Motor neuron (in vitro differentiated cells): ENCODE measurements at places on chromosomes 7 and 10.

- ATAC-seq: no peak
These were observed 63.1 kb downstream of the DOCK4 start for GRCh38 chr7:112143136-112143535.

DNA sequence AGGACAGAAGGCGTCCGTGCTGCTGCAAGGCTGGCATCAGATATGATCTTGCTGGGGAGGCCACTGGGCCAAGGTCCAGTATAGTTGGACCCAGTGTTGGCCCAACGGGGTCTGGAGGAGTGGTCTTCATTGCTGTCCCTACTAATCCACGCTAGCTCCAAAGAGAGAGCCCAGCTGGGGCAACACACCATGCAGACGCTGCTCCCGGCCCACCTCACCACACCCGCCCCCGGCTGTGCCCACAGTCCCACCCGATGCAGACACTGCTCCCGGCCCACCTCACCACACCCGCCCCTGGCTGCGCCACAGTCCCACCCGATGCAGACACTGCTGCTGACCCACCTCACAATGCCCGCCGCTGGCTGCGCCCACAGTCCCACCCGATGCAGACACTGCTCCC lies 121.5 kb downstream of the VIPR2 start:
- ATAC-seq: no peak

DNA sequence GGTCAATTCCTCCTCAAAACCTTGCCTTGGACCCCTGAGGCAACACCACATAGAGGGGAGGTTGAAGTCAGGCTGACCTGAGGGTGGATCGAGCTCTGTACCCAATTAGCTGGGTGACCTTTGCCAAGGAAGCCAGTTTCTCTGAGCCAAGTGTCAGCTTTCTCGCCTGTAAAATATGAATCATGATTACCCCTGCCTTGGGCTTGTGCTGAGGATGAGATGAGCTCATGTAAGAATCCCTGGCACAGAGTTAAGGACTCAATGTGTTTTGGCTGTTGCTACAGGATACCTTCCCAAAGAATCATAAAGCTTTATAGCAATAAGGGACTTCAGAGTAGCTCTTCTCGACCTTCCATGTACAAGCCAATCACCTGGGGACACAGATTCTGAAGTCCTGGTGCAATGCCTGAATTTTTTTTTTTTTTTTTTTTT lies 43.5 kb upstream of the CACUL1 start:
- ATAC-seq: no peak

- no peak for ATAC-seq
These were observed 173.6 kb downstream of the SH3PXD2A start for GRCh38 chr10:103681617-103682399.

DNA sequence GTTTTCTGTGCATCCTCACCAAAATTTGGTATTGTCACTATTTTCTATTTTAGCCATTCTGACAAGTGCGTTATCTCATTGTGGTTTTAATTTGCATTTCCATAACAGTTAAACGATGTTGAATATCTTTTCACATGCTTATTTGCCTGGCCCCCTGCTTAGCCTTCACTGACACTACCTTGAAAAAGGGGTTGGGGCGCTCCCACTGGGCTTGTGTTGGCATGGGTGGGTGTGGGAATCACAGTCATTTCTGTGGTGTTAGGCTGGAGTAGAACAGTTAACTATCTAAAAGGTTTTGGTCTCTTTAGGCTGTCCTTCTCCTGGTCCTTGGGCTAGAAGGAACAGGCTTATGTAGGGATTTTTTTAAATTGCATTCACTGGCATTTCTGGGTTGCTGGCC lies 72.2 kb upstream of the TMEM140 start:
- ATAC-seq: no peak

DNA sequence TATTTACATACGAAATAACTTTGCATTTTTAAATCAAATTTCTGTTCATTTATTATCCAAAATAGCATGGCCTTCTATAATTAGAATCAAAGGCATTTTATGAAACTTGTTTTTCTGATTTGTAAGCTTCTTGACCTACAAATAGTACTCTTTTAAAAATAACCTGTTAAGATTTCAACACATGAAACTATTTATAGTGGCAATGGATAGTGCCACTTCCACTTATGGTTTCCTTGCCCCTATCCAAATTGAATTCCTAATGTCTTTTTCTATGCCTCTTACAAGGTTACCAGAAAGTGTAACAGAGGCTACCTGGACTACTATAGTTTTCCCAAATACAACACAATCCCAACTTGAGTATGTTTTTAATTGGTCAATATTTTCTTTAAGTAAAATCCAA lies 263.5 kb downstream of the SEMA3D start:
- ATAC-seq: no peak

DNA sequence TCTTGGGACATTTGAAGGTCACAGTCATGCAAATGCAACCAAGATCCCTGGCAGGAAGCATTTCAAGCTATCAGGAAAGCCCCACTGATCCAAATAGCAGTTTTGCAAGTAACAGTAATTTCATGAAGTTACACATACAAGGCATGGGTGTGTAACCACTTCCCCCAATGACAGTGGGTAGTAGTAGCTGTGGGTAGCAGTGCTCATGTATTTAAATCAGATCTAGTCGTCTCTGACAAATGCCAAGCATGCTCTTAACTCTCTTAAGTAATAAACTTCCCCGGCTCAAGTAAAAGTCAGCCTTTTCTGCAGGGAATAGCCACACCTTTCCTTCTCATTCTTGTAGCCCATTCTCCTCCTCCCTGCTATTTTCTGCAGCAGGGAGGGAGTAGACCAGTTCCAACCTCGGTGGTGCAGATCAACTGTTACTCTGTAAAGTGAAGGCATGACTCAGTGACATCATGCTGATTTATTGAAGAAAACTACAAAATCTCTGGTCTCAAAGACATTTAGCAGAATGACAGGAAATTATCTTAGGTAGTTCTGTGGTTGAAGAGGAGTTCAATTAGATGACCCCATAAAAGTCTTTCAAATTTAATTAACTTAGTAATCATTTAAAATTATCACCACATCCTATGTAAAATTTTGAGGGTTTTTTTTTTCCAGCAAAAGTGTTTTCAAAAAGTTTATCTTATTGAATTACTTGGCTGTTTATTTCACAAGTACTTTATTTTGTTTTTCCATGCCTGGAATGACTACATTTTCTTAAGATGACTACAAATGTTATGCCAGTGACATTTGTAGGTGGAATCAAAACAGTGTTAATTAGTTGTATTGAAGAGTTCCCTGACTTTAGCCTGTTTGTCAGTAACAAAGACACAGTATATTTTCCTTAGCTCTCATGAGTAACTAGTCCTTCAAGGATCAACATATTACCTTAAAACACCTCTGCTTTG lies 568.3 kb downstream of the INHBA start:
- ATAC-seq: peak; percentile 25

DNA sequence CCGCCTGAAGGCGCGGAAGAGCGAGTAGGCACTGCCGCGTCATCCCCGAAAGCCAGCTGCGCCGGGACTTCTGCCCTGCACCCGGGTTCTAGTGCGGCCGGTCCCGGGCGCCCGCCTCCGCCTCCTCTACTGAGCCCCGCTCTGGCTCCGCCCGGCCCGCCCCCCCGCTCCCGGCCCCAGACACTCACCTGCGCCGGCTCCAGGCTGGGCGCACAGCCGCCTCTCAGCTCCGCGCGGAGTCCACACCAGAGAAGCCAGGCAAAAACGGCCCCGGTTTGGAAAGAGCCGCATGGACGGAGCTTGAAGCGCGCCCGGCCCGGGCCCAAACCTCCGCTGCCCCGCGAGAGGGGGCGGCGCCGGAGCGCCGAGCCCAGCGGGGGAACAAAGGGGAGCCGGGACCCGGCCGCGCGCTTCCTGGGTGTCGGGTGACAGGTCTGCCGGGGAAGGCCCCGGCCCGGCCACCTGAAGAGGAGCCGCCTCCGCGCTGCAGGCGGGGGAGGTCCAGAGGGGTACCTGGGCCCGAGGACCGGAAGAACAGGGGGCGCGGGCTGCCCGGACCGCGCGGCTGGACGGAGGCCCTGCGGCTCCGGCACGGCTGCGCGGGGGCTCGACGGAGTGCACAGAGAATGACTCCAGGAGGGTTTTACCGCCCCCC lies 168.2 kb downstream of the NRF1 start:
- peak; percentile 35 for ATAC-seq

DNA sequence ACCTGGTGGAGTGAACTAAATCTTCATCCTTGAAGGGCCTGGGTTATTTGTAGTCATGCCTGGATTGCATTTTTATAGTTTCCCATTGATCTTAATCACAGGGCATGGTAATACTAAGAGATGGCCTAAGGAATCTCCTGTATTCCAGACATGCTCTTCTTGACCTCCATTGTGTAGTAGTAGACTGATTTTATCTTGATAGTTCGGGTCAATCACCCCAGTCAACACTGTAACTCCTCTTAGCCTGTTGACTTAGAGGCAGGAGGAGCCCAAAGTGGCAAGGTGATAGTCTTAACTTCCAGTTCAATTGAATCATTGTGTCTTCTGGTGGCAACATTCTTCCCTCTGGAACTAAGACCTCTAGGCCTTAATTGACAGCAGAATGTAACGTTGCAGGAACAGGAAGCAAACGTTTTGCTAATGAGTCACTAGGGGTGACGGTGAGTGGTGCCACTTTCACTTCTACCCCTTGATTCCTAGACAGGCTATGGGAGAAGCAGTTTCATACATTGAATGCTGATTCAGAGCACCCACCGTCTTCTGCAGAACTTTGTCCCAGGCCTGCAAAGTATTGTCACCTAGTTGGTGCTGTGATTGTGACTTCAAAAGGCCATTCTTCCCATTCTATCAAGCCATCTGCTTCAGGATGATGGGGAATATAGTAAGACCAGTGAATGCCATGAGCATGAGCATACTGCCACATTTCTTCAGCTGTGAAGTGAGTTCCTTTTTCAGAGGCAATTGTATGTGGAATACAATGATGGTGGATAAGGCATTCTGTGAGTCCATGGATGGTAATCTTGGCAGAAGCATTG lies 24.0 kb upstream of the PAPSS2 start:
- no peak for ATAC-seq

DNA sequence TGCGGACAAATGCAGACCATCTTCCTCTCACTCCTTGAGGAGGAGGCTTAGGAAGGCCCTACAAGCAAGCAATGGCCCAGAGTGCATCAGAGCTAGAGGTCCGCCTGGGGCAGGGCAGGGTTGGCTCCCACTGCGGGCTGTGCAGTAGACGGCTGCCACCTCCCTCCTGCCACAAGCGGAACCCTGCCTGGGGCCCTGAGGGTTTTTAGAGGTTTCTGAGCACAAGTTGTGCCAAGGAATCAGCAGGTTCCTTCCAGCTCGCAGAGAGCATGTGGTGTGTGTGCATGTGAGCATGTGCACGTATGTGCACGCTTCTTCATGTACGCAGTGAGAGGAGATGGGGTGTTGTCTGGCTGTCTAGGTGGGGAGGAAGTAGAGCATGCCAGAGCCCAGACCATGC lies 25.9 kb upstream of the SMARCD3 start:
- no peak for ATAC-seq

- peak; percentile 38 for ATAC-seq
These were observed 699 bp downstream of the GHITM start for GRCh38 chr10:84140036-84140379.

DNA sequence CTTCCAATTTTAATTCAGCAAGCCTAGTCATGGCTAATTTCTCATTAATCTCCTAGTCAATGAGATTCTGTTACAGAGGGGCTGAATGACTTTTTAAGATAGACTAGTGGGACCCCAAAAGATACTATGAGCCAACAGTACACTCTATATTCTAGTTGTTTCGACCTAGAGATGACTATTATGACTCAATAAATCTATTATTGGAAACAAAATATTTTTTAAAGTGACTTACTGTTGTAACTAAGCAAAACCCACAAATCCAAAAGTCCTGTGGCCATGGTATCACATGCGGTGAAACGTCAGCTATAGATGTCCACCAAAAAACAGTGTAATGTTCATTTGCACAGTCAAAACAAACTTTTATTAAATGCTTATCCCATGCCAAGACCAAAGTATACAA lies 95.3 kb upstream of the ADO start:
- ATAC-seq: no peak

DNA sequence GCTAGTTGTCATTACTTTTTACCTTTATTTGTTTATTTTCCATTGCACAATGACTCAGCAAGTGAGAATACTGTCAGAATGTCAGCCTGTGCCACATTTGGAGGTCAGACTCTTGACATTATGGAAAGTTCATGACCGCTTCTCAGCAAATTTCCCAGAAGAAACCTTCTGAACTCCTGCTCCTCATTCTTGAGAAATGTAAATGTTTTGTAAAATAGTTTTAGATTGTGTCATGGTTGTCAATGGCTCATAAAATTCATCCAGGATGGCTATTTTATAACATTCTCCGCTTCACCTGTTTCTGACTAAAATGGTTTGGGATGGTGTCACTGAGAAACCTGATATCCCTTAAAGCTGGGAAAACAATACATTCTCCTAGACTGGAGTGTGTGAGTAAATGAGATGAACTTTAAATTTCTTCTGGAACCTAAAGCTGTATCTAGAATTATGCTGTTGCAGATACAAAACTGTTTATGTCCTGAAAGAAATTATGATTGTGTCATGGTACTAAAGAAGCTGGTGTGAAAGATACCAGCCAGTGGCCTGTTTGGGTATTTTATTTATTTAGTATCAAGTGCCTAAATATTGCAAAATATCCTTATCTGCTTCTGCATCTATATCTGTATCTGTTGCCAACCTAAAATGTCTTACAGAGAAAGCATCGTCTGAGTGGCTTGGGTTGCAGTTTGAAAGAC lies 671.7 kb downstream of the GATA3 start:
- ATAC-seq: no peak

DNA sequence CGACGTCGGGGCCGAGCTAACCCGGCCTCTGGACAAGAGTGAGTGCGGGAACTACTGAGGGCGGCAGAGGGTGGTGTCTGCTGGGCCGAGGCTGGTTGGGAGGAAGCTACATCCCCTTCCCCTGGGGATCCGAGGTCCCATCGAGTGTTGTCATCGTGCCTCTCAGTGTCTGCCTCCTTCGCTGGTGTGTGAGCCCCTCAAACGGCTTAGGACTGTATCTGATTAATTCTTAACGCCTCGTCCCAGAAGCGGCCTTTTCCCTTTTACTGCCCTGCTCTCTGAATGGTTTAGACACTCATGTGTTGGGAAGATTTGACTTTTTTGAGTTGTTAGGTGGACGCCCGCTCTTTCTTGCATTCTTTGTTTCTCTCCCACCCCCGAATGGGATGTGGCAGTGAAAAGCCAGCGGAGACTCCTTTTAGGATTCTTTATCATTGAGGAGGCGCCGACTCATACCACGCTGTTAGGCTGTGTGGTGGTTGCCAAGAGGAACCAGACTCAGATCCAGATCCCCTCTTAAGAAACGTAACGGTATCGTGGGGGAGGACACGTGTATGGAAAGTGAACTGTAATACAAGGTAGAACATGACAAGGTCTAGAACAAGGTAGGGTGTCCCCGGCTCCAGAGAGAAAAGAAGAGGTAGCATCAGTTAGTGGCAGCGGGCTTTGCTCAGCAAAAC lies 631 bp downstream of the SUPV3L1 start:
- no peak for ATAC-seq

- no peak for ATAC-seq
These were observed 36.3 kb upstream of the EXOC6 start for GRCh38 chr10:92811986-92812385.
